EH (cell line): ENCODE measurements at places on chromosomes 1 and 21.

- no peak for DNase-seq
Measured at GRCh38 chr1:156727492-156727891, 777 bp upstream of the METTL25B start.

- DNase-seq, result no peak
Measured at GRCh38 chr1:57839526-57839925, 415.7 kb upstream of the DAB1 start.

GRCh38 chr1:154433161-154433764, 28.1 kb downstream of the IL6R start:
- no peak for DNase-seq

GRCh38 chr1:228393268-228393701, 13.3 kb downstream of the TRIM11 start:
- peak; percentile 88 for DNase-seq

GRCh38 chr1:1895456-1896336, 4.8 kb upstream of the GNB1 start:
- no peak for DNase-seq
